ENCODE measurements at places on chromosomes 2 and 18.

- DNase-seq = no peak
These were observed 825 bp downstream of the THUMPD2 start for GRCh38 chr2:39778233-39778632.

DNA sequence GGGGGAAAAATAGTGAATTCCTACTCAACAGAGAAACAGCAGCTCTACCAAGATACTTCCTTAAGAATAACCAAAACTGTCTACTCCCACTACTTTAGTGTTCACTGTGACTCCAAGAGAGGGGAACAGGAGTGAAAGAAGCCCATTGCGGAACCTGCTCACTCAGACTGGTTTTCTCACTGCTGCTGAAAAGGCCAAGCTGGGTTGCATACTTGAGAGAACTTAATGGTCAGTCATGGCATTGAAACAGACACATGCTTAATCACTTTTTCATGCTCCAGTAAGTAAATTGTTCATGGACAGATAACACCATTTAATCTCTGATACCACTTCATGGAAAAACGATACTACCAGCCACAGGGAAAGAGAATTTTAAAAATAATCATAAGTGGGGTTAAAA is 35.7 kb upstream of the SLC8A1 start:
- no peak for DNase-seq

DNA sequence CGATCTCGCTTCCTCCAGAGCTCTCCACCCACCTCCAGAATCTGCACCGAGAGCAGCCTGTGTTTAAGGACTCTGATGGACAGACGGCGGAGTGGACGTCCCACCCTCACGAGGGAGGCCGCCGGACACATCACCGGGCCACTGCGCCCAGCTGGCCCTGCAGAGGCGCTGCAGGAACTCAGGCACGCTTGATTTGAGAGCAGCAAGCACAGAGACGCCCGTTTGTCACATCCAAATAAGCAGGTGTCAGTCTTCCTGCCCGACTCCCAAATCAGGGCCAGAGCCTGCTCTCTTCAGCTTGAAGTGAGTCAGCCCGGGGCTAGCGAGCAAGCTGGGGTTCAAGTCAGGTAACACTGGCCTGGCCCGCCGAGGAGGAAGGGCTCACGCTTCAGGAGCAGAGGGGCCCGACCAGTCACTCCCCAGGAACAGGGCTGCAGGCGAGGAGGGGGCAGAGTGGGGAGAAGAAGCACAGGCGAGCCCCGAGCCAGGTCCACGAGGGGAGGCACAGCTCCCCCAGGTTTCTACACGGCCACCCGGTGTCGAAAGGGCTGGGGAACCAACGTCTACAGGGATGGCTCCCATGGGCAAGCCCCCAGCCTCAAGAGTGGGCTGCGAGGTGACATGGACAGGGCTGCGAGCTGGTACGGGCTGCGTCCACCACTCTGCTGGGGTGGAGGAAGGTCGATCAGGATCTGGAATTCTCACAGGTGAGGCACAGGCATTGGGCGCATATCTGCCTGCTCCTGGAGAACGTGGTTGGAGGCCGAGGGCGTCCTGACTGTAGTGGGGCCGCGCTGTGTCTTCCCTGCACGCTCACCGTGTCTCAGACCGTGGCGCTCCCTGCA is 52.5 kb upstream of the CTDP1 start:
- DNase-seq = no peak

GRCh38 chr2:216692636-216693413 is 2.5 kb downstream of the IGFBP5 start:
- peak; percentile 86 for DNase-seq

GRCh38 chr2:147171941-147172340 is 672.9 kb upstream of the ACVR2A start:
- DNase-seq = no peak

- DNase-seq = no peak
These were observed 29.1 kb upstream of the EPC2 start for GRCh38 chr2:148615381-148615841.

- DNase-seq = no peak
These were observed at the start of gene DSG4 for GRCh38 chr18:31376477-31376876. TSS of gene DSG4 (plus strand) at chr18:31376777. CDS start at chr18:31376912, 135 bp downstream.

- no peak for DNase-seq
These were observed 19.6 kb upstream of the SERPINB11 start for GRCh38 chr18:63683152-63683551.

GRCh38 chr2:138187221-138187620 is 222.9 kb downstream of the HNMT start:
- no peak for DNase-seq

- DNase-seq = no peak
These were observed 65.3 kb upstream of the SMIM21 start for GRCh38 chr18:75492852-75493251.

GRCh38 chr2:219119422-219120043 is 41.1 kb downstream of the NHEJ1 start:
- peak; percentile 35 for DNase-seq

DNA sequence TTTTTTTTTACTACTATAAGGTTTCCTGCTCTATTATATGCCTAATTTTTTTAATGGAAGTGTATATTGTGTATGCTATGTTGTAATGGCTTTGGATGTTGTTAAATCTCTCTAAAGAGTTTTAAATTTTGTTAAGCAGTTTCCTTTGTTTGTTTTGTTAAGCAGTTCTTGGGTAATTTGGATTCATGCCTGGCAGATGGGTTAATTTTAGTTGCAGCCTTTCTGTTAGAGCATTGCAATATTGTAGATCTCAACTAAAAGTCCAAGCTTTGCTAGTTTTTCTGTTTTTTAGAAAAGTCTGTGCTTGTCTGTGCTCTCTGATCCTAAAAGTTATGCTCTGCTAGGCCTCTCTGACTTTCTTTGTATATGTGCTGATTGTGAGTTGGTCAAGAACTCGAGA is 1229.0 kb upstream of the NRXN1 start:
- DNase-seq = peak; percentile 20

DNA sequence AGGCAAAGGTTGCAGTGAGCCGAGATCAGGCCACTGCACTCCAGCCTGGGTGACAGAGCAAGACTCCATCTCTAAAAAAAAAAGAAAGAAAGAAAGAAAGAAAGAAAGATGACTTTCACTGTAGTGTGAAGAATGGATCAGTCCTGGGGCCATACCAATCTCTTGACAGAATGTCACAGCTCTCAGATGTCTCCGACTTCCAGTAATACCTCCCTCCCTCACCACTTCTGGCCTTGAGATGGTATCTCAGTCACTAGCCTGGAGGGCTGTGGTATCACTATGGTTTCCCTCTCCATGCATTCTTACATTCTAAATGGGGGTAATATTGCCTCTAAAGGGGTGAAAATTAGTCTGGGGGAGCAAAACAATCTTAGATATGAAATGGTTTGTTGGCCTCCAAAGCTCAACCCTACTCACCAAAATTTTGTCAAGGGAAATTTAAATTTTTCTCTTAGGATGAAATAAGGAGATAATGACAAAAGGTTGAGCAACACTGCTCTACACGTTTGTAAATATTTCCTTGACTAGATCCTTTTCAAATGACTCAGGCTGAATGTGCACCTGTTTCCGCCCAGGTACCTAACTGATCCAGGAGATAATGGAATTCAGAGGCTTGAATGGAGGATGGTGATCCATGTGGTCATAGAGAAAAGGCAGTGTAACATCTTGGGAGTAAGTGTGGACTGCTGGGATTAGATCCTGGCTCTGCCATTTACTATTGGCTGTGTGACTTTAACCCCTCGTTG is 19.9 kb upstream of the SPRED2 start:
- DNase-seq = no peak

DNA sequence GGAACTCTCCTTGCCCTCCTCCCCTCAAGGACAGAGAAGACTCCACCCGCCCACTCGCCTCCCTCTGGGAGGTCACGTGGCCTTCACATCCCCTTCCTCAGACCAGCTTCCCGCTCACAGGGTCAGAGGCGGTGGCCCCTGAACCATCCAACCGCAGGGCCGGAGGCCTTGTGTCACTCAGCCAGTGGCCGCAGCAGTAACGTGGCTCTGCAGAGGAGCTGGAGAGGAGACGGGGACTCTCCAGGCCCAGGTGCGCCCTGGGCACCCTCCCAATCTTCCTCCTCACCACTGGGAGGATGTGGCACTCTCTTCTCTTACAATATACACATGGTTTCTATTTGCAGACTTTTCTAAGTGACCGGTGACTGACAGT is 161.7 kb downstream of the TWIST2 start:
- DNase-seq = no peak

GRCh38 chr18:70288851-70289328 is at the start of gene SOCS6:
TSS of gene SOCS6 (plus strand) at chr18:70289045. CDS start at chr18:70324669, 35,624 bp downstream.
- DNase-seq = peak; percentile 47

- no peak for DNase-seq
These were observed 47.8 kb upstream of the FOSL2 start for GRCh38 chr2:28344756-28345373.

GRCh38 chr2:64945973-64946768 is 43.0 kb upstream of the SLC1A4 start:
- no peak for DNase-seq

GRCh38 chr2:201344663-201345366 is 12.3 kb downstream of the FLACC1 start:
- no peak for DNase-seq

DNA sequence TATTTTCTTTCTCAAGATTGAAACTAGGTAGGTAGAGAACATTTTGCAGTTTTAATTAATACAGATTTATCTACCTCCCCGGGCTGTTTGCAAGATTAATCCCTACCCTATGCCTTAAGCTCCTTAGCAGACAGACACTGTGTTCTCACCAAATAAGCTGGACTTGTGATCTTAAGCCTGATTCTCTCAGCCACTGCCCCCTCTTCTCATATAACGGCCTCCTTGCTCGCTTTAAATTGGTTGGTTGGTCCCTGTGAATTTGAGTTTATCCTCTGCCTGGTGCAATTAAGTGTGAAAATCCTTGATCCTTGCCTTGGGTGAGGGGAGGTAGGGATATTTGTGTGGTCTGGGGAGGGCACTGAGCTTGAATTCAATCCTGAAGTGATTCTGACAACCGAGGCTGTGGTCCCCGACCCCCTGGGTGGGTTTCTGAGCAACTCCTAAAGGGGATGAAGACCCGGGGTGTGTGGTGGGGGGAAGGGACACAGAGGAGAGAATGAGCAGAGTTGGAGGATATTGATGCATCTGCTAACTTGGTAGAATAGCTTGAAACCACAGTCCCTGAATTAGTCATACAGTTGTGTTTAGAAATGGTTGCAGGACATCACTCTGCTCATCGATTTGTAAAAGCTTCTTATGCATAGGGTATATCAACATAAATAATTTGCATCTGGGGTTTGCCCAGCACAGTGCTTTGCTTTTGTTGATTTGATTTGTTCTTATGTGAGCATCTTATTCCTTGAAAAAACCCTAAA is 36.9 kb upstream of the NCKAP5 start:
- DNase-seq = no peak

Measured in NCI-H1092 treated with DMSO at 0.1 percent for 48 hours (cell line).